ENCODE measurements at places on chromosomes 1 and 21.

GRCh38 chr21:24823247-24823646 is 784.0 kb downstream of the MRPL39 start:
- no peaks in the 10 kb centered on the region for H3K36me3 ChIP-seq
- no peaks in the 10 kb centered on the region for H3K4me1 ChIP-seq
- H3K27ac ChIP-seq: no peak overlapping the region

DNA sequence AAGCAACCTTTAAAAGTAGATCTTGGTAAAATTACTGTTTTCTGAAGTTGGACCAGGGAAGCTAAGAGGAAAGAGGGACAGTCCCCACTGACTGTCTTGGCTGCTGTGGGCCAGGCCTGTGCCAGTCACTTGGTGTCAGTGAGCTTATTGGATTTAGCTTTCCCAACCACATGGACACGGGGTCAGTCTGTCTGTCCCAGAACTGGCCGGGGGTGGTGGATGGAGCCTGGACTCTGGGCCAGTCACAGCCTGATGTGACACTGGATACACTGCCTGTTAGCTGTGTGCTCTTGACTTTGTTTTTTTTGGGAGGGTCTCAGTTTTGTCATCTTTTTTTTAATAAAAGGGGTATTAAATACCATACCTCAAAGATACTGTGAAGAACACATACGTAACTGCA is 96.7 kb downstream of the GALNT2 start:
- H3K4me1 ChIP-seq: peaks cover 4% of the 10 kb centered on the region
- H3K36me3 ChIP-seq: no peaks in the 10 kb centered on the region
- no peaks in the 10 kb centered on the region for H3K27me3 ChIP-seq
- H3K4me3 ChIP-seq: no peak overlapping the region
- H3K27ac ChIP-seq: no peak overlapping the region

- no peaks in the 10 kb centered on the region for H3K27me3 ChIP-seq
- no peaks in the 10 kb centered on the region for H3K4me1 ChIP-seq
- no peaks in the 10 kb centered on the region for H3K36me3 ChIP-seq
- no peak for DNase-seq
- no peak overlapping the region for H3K4me3 ChIP-seq
- H3K27ac ChIP-seq: no peak overlapping the region
Measured at GRCh38 chr1:84367219-84367618, 31.1 kb upstream of the DNASE2B start.

DNA sequence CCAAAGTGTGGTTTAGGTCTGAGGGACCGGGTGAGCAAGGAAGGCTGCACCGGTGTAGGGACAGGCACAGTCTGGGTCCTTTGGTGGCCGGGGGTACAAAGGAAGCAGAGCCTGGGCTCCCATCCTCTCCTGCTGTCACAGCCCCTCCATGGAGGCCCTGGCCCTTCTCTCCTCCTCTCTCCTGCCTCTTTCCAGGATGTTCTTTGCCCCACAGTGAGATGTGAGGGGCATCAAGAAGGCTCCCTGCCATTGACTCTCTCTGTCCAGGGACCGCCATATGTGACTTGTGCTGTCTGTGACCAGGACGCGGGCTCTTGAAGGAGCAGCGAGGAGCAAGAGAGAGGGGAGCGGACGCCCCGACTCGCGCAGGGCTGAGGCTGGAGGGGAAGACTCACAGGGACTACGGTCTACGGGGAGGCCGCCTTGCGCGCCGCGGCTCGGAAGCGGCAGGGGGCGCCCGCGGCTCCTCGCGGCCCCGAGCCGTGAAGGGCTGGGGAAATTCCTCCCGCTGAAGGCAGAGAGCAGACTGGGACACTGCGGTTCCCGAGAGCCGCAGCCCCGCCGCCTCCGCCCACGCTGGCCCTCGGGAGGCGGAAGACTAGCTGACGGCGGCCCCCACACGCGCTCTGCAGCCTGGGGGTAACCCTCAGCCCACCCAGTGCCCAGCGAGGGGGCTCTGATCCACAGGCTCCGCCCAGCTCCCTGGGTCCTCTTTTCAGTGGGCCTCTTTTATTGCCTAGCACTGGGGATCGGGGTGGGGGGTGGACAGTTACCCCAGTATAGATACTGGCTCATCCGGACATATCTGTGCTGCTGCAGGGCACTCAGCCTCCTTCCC is 40.8 kb downstream of the MAB21L3 start:
- peaks cover 7% of the 10 kb centered on the region for H3K4me1 ChIP-seq
- H3K4me3 ChIP-seq: peak overlapping the region; percentile 17
- peak; percentile 86 for DNase-seq
- no peak overlapping the region for H3K27ac ChIP-seq
- no peaks in the 10 kb centered on the region for H3K36me3 ChIP-seq

DNA sequence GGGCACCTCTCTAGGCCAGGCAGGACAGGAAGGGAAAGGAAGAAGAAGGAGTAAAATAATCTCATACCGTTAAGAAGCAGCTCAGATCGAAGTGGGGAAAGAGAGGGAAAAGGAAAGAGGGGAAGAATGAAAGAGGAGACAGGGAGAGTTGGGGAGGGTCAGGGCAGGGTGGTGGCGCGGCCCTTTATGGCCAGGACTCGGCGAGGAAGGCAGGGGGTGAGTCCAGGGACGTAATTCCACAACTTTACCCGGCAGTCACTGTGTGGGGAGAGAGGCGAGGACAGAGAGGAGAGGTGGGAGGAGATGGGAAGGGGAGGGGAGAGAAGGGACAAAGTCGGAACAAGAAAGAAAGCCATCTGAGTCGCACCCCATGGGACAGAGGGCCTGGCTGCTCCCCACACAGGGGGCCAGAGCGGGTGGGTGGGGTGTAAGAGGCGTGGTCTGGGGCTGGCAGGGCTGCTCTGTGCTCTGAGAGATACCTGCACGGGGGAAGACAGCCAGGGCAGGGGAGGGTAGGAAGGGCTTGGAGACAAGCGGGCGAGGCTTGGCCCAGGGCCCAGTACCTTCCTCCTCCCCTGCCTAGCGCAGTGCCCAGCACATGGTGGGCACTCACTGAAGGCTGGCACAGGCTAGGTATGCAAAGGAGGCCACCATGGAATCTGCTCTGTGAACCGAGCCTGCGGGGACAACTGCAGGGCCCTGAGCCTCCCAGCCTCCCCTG is 49.4 kb downstream of the KIF21B start:
- no peak overlapping the region for H3K27ac ChIP-seq
- DNase-seq: no peak
- no peaks in the 10 kb centered on the region for H3K36me3 ChIP-seq
- no peaks in the 10 kb centered on the region for H3K4me1 ChIP-seq
- no peak overlapping the region for H3K4me3 ChIP-seq

Data from B cell (primary cell).